NCI-H1694 (cell line): ENCODE measurements at places on chromosomes 7 and 10.

GRCh38 chr7:22633954-22634474, 93.0 kb upstream of the IL6 start:
- DNase-seq: no peak

GRCh38 chr10:60536529-60537114, 146.9 kb upstream of the ANK3 start:
- DNase-seq: no peak

GRCh38 chr7:5388273-5388901, 35.2 kb downstream of the TNRC18 start:
- no peak for DNase-seq

DNA sequence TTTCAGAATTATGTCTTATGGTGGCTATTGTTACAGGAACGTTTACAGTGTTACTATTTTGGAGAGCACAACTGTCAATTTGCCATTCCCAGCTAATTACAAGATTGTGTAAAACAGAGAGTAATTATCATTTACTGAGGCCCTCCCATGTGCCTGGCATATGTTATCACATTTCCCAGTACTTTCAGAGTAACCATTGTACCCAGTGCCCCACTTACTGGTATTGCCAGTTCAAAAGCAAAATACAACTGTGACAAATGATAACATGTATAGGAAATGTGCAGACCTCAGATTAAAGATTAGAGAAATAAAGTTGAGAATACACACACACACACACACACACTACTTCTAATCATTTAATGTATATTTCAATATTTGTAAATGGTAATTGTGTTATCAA, 572.5 kb downstream of the POM121L12 start:
- DNase-seq: no peak

DNA sequence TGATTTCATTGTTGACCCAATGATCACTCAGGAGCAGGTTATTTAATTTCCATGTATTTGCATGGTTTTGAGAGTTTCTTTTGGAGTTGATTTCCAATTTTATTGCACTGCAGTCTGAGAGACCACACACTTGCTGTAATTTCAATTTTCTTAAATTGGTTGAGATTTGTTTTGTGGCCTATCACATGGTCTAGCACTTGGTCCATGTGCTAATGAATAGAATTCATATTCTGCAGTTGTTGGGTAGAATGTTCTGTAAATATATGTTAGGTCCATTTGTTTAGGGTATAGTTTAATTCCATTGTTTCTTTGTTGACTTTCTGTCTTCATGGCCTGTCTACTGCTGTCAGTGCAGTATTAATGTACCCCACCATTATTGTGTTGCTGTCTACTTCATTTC, 36.3 kb upstream of the PPP1R9A start:
- DNase-seq: no peak

DNA sequence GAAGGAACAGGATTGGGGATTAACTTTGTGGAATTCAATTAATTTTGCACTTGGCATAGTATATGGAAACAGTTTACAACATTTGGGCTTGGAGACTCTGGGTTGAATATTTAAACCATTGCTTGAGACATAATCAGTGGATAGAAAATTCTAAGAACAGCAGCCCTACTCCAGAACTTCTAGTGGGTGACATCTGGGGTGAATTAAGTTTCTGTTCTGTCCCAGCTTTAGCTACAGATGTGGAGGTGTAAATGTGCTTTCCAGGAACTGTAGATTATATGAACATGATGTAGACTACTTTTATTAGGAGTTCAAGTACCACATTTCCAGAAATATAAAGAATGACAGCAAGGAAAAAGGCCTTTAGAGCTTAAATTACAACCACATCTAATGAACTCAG, 51.9 kb upstream of the SKAP2 start:
- DNase-seq: no peak

DNA sequence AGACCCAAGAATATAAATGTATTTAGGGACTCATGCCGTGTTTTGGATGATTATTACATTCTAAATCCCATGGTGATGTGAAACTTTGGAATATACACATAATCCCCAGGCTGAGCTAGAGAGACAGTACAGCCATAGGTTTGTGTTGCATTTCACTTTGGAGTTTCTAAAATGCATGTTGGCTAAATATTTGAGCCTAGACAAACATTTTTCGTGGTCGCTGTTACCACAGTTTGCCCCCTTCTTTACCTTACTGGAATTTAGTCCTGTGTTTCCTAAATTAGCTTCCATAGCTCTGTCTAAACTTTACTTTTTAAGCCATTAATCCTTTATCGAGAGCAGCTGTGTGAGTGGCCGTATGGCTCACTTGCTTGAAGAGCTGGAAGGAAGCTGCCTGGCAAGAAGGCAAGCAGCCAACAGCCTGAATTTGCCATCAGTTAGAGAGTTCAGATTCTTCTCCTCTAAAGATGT, 192.0 kb downstream of the BICC1 start:
- no peak for DNase-seq

DNA sequence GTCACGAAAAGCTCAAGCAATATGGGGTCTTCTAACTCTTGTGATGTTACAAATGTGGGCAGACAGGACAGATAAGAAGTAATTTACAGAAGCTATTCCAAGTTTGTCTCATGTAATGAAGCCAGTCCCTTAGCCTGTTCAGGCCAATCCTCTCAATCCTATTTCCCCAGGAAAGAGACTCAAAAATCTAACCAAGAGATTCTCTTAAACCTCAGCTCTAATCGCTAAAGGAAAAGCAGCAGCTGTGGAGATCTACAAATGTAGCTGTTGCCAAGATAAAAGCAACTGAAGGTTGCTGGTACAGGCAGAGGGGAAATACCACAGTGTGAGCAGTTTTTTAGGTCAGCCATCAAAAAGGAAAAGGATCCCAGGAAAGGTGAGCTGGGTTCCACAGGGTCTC, 39.3 kb downstream of the ANK3 start:
- peak; percentile 14 for DNase-seq

DNA sequence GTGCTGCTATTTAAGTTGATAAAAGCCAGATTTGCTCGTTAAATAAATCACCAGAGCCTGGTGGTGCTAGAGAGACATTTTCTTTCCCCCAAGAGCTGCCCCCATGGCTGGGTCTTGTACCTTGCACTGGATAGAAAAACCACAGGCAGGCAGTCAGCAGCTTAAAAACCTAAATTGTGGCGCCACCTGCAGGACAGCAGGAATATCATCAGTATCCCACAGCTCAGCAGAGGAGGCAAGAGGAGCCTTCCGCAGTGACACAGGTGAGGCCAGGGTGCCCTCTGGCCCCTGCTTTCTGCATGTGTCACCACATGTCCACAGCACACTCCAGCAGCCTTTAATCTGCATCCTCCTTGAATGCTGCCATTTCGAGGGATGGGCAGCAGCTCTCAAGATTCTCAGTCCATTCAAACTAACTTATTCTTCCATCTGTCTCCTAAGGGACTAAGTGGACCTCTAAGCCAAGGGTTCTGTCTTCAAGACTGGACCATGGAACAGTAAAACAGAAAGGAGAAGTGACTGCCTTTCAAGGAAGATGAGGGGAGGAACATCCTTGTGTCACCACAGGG, 4.5 kb upstream of the PLXNA4 start:
- DNase-seq: peak; percentile 65

DNA sequence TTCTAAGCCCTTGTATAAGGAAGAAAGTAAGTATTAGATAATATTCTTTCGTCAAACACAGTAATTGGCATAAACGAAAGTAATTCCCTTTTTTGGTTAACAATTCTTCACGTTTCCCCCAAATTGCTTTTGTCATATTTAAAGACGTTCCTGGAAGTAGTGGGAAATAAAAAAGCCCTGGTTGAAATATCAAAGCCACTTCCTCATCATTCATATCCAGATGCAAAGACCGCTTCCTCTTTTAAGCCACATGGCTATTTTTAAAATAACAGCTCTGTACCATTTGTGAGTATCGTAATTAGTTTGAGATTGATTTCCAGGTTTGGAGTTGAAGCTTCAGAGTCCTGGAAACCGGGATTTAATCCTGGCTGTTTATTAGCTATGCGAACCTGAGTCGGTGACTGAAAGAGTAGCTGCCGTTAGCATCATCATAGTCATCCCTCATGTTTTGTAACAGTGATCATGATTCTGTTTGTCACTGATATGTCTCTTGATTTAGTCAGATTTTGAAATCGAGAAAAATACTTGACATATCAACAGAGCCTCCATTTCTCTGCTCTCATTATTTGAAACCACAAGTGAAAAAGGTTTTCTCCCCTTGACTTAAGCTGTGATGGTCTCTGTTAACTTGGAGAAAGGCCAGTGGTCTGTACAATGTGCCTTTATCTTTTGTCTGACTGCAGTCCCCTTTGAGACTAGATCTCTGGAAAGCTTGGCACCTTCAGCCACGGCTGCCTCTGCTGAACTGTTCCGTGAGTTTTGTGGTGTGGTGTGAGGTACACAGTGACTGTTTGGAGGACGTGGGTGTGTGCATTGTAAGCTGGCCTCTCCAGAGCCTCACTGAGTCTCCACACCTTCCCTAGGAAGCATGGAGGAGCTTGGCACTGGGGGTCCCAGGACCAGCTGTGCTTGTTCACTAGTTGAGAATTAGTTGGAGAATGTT, 18.1 kb downstream of the OPTN start:
- DNase-seq: no peak

GRCh38 chr7:100152937-100153666, 4.4 kb downstream of the LAMTOR4 start:
- DNase-seq: no peak

DNA sequence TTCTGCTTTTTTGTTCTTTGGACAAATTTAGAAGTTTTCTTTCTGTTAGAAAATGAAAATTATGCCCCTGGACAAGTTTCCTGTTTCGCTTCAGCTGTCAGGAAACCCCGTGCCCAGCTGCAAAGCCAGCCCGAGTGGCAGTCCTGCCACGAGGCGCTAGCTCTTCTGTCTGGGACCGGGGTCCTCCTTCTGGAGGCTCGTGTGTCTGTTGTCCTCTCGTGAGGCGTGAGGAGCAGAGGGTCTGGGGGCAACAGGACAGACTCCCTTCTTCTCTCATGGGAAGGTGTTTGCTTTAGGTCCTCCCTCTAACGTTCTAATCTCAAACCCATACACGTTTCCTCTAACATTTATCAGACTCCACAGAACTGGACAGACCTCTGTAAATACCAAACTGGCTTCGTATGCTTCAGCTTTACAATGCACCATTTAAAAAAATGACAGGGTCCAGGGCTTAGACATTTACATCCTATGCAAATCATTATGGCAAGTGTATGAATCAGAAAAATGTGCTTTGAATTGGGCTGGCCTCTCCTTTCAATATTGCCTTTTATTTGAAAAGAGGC, 184.5 kb upstream of the SHH start:
- no peak for DNase-seq

GRCh38 chr7:111883241-111883640, 320.9 kb upstream of the IMMP2L start:
- peak; percentile 17 for DNase-seq
